ENCODE measurements at places on chromosomes 16 and 17.

GRCh38 chr17:17084941-17085340 lies 42.7 kb downstream of the MPRIP start:
- no peak for DNase-seq

GRCh38 chr17:46726206-46726605 lies 92.3 kb downstream of the WNT3 start:
- no peak for DNase-seq

DNA sequence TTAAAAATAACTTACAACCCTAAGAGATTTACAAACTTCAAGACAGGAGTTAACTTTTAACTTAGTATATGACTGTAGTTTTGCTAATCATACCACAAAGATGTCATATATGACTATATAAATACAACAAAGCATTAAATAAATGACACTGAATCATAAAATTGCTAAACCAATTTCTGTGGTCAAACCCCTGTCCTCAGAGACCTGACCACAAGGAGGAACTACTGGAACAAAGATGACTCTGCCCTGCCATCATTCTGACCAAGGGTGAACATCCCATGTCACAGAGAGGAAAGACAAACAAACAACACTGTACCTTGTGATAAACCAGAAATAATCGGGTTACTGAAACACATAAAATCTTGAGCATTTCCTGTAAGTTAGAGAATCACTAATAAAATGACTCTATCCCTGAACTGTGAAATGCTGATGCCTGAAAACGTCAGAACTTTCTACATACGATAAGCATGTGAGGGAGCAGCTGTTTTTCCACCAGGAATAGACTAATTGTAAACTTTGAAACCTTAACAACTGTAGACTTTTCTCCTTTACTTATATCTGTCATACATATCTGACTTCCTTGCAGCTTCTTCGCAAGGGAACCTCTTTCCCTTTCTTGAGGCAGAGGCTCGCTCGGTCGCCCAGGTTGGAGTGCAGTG lies 47.9 kb downstream of the WDR59 start:
- no peak for DNase-seq

GRCh38 chr17:81537856-81538555 lies 9.8 kb downstream of the FSCN2 start:
- no peak for DNase-seq

- no peak for DNase-seq
Measured at GRCh38 chr16:52578829-52579498, 32.0 kb upstream of the TOX3 start.

- DNase-seq = no peak
Measured at GRCh38 chr16:67264277-67264676, 15.1 kb upstream of the PLEKHG4 start.

- no peak for DNase-seq
Measured at GRCh38 chr16:69253870-69254341, 57.2 kb upstream of the VPS4A start.

DNA sequence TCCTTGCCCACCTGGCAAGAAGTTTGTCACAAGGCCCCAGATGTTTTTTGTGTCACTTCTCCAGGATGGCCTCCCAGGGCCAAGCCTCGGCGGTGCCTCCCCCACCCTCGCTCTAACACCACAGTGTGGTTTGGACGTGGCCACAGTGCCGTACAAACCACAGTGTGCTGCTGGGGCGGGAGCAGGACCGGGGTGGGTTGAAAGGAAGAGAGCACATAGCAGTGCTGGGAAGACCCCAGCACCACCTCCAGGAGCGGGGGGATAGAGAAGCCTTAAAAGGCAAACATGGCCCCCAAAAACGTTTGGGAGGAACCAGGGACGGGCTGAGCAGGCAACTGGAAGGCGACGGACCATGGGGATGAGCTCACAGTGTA lies 5.0 kb upstream of the BCL6B start:
- DNase-seq = no peak

DNA sequence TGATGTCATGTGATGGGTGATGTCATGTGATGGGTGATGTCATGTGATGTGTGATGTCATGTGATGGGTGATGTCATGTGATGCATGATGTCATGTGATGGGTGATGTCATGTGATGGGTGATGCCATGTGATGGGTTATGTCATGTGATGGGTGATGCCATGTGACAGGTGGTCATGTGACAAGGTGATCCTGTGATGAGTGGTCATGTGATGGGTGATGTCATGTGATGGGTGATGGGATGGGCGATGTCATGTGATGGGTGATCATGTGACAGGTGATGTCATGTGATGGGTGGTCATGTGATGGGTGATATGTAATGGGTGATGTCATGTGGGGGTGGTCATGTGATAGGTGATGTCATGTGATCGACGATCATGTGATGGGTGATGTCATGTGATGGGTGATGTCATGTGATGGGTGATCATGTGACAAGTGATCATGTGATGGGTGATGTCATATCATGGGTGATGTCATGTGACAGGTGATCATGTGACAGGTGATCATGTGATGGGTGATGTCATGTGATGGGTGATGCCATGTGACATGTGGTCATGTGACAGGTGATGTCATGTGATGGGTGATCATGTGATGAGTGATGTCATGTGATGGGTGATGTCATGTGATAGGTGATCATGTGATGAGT lies 17.2 kb downstream of the CD300LB start:
- DNase-seq = no peak

DNA sequence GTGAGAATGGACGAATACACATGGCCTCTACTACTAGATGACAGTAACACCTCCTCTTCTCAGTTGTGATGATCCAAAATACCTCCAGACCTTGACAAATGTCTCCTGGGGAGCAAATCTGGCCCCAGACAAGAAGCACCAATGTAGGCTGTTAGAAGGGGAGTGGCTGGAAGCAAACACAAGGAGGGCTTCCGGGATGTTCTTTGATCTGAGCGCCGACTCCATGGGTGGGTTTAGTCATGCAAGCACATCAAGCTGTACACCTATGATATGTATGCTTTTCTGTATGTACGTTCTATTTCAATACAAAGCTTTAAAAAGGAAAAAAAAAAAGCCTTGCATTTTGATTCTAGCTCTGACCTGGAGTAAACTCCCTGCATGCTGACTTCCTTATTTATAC lies 61.4 kb downstream of the ARHGAP17 start:
- no peak for DNase-seq

DNA sequence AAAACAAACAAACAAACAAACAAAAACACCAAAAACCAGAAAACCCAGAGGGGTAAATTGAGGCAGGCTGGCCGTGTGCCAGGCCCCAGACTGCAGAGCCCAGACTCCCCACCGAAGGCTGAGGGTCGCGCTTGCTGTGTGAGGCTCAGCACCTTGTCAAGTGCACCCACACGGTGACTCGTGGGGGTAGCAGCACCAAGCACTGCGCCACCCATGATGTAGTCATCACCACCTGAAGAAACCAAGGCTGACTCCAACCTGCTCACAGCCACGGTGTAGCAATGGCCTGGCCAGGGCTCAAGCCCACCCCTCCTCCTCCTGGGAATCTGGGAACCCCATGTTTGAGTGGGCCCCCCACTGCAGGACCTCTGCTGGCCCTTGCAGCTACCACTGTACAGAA lies 11.9 kb downstream of the MCRIP1 start:
- DNase-seq = no peak
